ENCODE measurements at places on chromosomes 2 and 18.

GRCh38 chr2:142241016-142241415, 110.2 kb upstream of the LRP1B start:
- DNase-seq: no peak

DNA sequence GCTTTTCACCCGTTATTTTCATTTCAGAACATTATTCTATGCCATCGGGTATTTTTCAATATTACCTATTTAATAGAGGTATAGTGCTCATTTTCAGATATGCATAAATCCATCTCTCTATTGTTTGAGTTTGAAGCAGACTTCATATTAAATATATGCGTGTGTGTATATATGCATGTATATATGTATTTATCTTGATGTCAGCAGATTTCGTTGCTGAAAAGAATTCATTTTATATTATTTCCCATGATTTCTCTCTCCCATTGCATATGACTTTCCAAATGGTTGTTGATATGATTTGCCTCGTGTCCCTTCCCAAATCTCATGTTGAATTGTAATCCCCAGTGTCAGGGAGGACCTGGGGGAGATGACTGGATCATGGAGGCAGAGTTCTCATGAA, 28.6 kb upstream of the COPS8 start:
- DNase-seq: no peak

DNA sequence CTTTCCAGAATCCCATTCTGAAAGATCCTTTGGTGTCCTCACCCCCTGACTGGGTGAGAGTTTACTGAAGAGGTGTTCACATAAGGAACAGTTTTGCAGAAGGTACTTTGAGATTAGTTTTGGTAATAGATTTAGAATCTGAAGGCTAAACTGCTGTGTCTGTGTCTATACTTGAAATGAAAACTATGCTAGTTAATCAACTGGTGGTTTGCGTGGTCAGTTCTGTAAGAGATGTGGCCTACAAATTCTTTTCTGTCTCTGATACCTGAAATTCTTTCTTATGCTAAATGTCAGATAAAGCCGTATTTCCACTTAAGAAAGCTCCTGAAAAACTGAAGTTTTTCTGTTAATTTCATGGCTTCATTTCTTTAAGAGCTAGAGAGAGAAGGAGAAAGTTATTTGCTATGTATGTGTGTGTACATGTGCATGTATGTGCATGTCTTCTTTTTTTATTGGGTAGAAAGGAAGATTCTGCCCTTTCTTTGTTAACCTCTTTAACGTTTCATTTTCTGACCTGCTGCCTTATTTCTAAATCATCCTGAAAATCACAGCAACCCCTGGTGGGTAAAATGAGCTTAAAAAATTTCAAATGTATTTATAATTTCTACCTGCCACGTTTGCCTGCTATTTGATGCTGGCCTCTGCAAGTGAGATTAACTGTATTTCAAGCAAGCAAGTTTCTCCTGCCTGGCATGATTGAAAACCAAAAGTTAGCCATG, 552.0 kb upstream of the NRP2 start:
- no peak for DNase-seq

DNA sequence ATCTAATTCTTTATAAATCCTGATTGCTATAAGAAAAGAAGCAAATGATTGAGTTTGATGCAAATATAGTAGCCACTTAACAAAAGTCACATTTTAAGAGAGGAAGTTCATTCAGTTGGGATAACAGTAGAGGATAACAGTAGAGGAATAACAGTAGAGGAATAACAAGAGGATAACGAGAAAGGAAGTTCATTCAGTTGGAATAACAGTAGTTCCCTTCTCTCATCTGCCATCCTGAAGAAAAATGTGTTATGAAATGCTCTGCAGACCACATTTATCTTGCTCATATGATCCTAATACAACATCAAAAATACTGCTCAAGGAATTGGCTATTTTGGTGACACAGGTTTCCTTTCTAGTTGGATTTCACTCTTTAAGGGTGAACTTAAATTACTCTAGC, 105.3 kb upstream of the UNC80 start:
- DNase-seq: no peak

GRCh38 chr18:11544060-11544633, 65.2 kb upstream of the SLC35G4 start:
- no peak for DNase-seq

GRCh38 chr2:104746858-104747257, 107.1 kb upstream of the POU3F3 start:
- DNase-seq: no peak

- peak; percentile 36 for DNase-seq
Observed at GRCh38 chr2:3461801-3462492, 57.4 kb downstream of the ADI1 start.

- DNase-seq: no peak
Observed at GRCh38 chr2:128752691-128753263, 434.1 kb upstream of the HS6ST1 start.

DNA sequence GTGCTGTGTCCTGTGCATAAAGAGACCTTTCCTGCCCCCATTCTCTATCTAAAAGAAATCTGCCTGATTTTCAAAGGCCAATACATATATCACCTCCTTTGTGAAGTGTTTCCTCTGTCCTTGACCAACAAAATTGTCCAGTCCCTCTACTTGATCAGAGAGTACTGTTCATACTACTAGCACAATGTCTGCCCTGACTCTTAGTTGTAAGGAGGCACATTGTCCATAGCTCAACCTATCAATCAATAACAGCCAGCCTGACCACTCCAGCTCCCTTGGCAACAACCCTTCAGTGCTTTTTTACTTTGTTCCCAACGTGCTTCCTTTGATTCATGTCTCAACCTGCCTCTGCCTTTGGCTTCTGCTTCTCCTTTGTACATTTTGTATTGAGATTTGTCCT, 398.9 kb downstream of the TRIB2 start:
- no peak for DNase-seq

DNA sequence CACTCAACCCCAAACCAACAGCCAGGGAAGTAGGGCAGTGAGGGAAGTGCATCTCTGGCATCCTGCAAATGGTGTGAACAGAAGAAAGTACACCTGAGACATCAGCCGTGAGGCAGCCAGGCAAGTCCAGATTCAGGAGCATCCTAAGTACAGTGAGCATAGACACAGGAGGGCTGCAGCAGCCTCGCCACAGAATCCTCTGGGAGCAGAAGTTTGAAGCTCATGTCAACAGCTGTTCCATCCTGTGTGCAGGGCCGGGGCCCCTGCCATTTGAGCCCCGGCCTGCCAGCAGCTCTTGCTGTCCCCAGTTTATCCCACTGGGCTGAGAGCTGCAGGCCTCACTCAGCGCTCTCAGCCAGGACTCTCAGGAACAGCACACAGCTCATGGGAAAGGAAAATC, 14.5 kb downstream of the LOXHD1 start:
- DNase-seq: no peak

DNA sequence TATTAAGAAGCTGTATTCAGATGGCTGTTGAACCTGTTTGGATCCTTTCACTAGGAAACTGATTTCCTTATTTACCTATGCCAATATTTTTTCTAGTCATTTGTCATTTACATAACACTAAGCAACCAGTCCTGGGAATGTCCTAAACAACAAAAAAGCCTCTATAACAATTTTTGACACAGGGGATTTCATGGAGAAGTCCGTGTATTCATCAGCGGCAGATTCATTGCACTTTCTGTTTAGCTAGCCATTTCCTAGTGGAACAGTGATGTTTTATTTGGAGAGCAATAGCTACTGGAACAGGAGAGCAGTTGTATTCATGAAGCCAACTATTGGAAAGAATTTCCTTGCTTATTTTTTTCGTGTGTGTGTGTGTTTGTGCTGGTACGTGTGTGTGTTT, 604.3 kb upstream of the POU3F3 start:
- DNase-seq: no peak

DNA sequence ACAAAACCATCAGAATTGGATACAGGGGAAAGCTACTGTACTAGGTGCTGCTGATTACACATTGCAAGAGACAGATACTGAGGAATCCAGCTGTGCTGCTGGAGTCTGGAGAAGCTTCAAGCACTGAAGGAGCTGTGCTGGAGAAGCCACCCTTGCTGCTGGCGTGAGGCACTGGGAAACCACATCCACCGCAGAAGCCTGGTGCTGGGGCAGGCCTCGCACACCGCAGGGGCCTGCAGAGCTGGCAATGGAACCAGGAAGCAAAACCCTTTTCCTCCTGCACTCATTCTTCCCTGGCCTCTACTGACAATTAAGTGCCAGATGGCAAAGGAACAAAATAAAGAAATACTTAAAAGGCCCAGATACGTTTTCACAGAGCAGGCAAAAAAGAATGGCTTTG, 94.4 kb upstream of the MSH6 start:
- DNase-seq: no peak

DNA sequence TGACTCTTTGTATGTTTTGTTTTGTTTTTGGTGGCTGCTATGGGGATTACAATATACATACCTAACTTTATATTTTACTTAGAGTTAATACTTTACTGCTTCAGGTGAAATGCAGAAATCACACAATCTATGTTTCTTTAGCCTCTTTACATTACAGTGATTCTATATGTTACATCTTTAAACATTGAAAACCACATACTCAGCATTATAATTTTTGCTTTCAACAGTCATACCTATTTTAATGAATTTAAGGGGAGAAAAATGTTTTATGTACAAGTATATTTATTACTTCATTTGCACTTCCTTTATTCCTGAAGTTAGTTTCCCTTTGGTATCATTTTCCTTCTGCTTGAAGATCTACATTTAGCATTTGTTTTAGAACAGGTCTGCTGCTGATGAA, 23.1 kb downstream of the FAM117B start:
- DNase-seq: no peak

DNA sequence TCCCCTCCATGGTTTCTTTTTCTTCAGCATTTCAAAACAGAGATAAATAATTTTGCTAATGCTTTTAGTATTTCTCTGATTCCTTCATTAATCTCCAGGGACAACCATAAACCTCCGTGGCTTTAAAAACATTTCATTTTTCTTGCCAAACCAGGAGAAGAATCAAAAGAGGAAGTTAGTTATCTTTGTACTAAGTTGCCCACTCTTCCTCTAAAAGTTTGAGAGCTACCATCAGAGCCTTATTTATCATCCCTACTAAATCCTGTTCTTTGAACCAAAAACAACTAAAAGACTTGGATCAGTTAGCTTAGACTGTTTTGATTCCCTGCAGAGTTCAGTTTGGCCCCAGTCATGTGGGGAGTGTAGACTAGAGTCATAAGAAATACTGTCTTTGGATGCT, 208.4 kb downstream of the SETBP1 start:
- no peak for DNase-seq

DNA sequence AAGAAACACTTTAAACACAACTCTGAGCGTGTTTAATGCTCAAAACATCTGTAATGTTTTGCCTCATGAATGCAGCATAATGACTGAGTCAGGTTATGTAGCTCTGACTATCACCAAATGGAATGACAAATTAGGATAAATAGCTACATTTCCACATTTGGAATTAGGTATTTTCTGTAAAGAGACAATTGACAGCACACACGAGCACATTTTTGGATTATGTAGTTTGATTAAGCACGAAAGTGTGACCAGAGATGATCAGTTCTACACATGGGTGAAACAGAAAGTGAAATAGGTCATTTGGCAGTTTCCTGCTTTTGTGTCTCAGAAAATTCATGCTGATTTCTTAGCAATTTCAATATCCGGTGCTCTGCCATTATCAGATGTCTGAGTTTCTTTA, 29.0 kb downstream of the LPIN1 start:
- no peak for DNase-seq

- no peak for DNase-seq
Observed at GRCh38 chr18:26521617-26522016, 26.7 kb downstream of the KCTD1 start.

DNA sequence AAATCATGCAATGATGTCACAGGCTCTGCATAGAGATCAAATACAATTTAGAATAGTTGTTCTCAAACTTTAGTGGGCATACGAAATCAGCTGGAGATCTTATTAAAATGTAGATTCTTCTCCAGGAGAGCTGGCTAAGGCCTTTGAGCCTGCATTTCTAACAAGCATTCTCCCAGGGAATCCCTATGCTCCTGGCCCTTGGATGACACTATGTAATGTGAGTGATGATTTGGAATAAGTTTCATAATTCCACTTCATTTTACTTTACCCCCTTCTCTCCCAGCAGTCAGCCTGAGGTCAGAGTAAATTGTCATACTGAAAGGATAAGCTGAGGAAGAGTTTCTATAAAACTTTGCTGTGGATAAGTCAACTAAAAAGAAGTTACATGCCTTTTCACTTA, 189.1 kb downstream of the UBE2E3 start:
- no peak for DNase-seq

- DNase-seq: no peak
Observed at GRCh38 chr18:48863432-48864065, 87.2 kb downstream of the SMAD7 start.

DNA sequence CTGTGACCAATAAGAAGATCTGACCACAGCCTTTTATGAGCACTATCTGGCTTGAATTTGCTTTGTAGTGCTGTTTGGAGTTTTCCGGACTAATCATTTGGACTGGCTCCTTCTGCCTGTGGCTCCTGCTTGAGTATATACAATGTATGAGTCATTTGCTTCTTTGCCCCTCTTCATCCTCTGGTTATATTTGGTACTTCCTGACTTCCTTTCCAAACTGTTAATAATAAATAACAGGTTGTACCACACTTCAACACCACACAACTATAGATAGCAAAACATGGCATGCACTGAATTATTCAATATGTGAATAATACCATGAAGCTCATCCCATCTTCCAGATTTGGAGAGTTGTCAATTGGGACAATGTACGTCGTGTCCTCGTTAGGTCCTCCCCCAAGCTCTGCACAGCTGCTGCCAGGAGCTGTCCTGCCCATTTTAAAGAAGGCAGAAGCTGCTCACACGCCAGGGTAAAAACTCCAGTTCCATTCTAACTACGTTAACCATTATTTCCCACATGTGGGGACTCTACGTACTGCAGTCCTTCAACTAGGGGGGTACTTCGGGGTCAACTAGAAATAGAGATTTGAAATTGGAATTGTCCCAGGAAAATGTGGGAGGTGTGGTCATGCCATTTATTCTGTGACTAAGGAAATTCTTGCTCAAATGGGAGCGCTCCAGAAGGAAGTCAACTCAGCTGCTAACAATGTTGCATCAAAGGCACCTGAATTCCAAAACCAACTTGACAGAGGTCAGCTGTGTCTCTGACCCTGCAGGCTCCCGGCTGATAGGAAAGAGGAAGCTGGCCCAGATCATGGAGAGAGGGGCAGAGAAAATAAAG, 38.1 kb downstream of the ST8SIA5 start:
- peak; percentile 34 for DNase-seq

- DNase-seq: no peak
Observed at GRCh38 chr2:129882476-129882875, 97.0 kb upstream of the RAB6C start.

DNA sequence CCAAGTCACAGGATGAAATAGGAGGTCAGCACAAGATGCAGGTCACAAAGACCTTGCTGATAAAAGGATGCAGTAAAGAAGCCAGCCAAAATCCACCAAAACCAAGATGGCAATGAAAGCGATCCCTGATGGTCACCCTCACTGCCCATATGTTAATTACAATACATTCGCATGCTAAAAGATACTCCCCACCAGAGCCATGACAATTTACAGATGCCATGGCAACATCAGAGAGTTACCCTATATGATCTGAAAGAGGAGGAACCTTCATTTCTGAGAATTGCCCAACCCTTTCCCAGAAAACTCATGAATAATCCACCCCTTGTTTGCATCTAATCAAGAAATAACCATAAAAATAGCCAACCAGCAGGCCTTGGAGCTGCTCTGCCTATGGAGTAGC, 709.8 kb downstream of the METTL4 start:
- DNase-seq: no peak
